ENCODE measurements at places on chromosomes 4 and X.

GRCh38 chr4:187010052-187010451 lies 286.4 kb upstream of the FAT1 start:
- DNase-seq, result no peak

DNA sequence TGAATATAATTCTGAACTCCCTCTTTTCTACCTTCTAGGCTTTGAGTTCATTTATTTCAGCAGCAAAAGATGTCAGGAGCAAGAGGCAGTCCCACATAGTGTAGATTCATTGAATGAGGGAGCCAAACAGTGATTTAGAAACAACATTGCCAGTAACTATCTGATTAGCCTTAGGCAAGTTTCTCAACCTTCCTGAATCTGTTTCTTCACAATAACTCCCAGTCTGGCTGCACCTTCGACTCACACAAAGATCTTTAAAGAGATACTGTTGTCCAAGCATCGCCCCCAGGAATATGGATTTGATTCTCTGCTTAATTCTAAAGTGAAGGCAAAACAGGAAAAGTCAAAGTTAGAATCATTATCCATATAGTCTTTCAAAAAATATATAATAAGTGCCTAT lies 1026.2 kb downstream of the DMD start:
- DNase-seq, result no peak

DNA sequence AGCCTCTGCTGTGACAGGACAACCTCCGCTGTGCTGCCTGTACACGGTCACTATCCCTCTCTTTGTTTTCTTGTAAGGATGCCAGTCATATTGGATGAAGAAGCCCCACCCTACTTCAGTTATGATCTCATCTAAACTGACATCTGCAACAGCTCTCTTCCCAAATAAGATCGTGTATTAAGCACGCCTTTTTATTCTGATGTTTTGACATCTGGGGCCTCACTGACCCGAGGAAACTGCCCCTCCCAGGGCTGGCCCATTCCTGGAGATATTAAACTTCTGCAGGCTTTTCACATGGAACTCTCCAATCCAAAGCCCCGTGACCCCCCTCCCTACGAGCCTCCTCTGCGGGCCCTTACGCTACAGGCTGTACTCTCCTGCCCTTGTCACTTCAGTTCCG lies 232.0 kb downstream of the ARHGAP10 start:
- no peak for DNase-seq

GRCh38 chr4:28744066-28744465 lies 1883.4 kb downstream of the STIM2 start:
- no peak for DNase-seq

GRCh38 chr4:52824270-52824602 lies 37.9 kb upstream of the RASL11B start:
- no peak for DNase-seq

All from kidney capillary endothelial cell (primary cell).